ENCODE measurements at places on chromosomes 6 and 20.
A peak's percentile ranks its signal among the peaks of the same experiment; 100 is the strongest.

DNA sequence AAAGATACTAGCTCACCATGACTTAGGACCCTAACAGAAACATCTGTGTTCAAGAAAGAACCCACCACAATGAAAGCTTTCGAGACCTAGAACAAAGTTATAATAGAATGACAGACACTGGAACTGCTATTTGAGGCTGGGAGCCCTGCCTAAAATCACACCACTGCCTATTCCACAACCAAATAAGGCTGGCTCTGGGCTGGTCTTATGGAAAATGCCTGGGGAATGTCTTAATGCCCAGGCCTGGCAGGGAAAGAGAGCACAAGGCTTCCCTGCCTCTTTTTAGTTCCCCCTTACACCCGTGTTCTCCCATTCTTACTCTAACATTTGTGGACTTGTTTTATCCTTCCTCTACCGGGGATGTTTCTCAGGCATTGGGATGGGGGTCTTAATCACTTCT lies 5.6 kb upstream of the METTL24 start:
- DNase-seq, result no peak

- DNase-seq, result no peak
These were observed 159.4 kb upstream of the MLN start for GRCh38 chr6:33963136-33963750.

- no peak for DNase-seq
These were observed 85.0 kb upstream of the LOC128125822 start for GRCh38 chr6:63487103-63487813.

GRCh38 chr6:70657706-70658105 lies 10.0 kb upstream of the SMAP1 start:
- no peak for DNase-seq

DNA sequence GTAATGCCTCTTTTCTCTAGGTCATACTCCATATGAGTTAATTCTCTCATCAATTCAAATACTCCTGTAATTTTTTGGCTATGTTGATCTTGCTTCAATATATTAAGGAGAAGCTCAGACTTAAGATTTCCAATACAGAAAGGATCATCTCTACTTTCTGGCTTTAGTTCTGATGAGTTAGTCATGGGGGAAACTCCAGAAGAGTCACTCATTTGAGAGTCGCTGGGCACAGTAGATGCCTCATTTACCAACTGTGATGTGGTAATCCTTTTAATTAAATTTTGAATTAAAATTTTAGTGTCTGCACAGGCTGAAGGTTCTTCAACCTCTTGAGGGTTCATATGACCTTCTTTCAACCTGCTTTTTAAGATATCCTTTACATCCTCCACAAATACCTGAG lies 38.5 kb downstream of the DST start:
- DNase-seq, result no peak

DNA sequence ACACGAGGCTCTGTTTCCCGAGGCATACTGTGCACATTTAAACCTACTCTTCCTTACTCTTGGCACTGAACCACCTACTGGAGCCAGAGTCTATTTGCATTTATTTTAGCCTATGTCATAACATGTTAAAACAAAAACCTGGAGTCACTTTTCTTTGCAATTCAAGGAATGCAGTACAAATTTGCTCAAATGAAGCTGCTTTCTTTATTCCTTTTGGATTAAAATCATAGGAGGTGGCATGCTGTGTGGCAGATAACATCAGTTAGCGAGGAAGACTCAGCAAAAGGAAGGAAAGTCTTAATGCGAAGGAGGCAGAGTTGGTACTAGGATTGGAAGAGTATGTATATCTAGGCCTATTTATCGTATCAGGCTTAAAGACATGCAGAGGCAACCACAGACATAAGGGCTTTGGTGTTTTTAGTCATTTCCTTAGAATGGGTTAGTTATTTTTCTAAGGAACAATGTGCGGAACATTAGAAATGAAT lies 92.9 kb downstream of the SAMD3 start:
- DNase-seq, result no peak

- no peak for DNase-seq
These were observed 88.0 kb upstream of the TULP1 start for GRCh38 chr6:35600659-35601125.

DNA sequence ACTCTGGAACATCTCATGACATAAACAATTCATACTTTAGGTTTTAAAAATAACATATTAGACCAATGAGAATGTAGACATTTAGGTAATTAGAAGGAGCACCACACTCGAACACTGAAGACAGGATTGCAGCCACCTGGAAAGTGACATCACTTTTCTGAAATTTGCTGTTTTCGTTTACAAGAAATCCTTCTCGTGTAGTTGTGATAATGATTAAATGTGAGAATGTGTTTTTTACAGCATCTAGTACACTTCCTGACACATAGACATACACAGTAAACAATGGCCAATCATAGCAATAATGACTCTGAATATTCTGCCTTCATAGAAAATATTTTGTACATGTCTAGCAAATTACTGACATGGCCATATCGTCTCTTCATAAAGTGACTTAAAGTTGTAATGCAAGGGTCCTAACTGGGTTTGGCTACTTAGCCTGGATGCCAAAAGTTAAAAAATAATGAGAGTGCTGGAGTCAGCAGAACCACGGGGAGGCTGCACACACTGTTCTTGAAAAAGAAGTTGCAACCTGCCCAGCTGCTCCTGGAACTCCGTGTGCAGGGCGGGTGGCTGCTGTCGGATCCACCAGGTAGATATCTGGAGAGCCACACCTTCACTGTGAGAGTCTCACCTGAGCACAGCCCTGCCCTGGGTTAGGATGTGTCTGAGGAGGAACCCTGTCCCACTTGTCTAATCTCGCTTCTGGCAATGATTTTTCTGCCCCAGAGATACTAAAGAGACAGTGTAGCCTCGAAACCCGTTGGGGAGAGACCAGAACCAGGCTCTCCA lies 212.9 kb downstream of the QKI start:
- DNase-seq, result no peak

- no peak for DNase-seq
These were observed 9.5 kb upstream of the BTN3A3 start for GRCh38 chr6:26430787-26431186.

DNA sequence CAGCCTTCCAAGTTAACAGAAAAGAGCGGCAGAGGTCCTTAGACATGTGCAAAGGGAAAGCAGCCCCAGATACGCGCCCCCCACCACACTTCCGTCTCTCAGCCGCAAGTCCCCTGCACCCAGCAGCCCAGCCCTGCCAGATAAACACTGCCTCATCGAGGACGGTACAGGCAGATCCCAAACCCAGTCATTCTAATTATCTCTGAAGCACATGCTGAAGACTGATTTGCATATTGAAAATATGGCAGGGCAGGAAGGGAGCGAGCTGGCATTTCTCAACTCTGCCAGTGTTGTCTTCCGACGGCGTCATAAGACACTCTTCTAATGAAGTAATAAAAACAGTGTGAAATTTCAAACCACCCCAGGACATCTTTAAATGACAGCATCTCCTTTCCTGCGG lies 122.8 kb upstream of the CDH4 start:
- DNase-seq, result no peak

DNA sequence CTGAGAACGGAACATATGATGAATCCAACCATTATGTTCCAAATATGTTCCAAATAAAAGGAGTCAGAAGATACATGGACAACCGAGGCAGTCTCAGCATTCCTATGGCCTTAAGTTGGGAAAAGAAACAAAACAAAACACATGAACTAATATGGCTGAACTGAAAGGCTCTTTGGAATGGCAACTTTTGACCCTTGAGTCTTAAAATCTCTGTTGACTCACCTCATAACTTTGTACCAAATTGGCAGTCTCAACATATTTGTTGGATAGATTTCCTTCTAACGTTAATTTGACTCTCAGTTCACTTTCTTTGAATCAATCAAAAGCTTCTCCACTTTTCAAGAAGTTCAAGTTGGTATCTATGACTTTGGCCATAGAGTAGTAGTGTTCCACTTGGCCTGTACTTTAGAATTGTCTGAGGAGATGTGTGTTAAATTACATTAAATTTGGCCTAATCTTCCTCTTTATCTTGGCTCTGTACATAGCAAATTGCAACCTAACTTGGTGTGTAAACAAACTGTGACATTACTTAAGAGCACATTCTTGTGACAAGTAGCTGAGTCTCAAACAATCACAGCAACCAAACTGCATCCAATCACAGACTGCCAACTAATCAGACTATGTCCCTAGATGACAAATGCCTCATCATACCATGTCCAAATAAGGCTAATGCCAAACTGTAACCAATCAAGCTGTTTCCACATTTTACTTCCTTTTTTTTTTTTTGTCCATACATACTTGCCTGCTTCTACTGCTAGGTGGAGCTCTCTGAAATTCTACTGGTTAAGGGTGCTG lies 208.8 kb downstream of the BMP2 start:
- no peak for DNase-seq

GRCh38 chr20:47524015-47524784 lies 22.5 kb downstream of the NCOA3 start:
- DNase-seq, result no peak

DNA sequence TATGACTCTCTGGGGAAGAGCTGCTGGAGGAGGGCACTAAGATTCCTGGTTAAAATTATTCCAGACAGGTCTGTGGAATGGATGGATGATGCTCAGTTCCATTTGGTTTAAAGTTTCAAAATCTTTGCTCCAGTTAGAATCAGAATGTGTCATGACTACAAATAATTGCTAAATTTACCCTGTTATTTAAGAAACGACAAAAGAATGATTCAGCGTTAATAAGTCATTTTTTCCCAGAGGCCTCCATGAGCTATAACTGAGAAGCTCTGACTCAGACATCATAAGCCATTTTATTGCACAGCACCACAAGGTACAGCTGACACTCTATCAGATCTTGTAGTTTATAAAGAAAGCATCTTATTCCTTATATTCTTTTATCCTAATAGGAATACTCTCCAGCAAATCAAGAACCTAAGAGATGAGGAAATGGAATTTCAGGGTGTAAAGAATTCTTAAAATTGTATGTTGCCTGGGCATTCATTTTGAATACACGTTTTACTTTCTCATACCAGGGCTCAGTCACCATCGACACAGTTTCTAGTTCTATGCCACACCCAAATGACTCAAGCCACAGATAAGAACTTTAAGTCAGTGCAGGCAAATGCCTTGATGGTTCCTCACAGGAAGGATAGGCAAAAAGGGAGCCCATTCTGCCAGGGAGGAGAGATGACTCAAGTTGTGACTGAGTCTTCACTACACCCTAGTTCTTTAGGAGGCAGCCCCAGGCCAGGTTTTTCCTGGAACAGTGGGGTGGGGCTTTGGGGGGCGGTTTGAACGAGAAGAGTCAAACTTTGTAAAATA lies 636.0 kb downstream of the MMUT start:
- no peak for DNase-seq

- DNase-seq, result no peak
These were observed 22.2 kb upstream of the CCN5 start for GRCh38 chr20:44692932-44693480.

GRCh38 chr6:332671-333070 lies 40.4 kb downstream of the DUSP22 start:
- no peak for DNase-seq

- no peak for DNase-seq
These were observed 754.5 kb downstream of the PTPRT start for GRCh38 chr20:42435230-42435629.

- DNase-seq, result no peak
These were observed 241.6 kb downstream of the BTBD3 start for GRCh38 chr20:12159261-12159660.

GRCh38 chr20:41425180-41425884 lies 58.7 kb upstream of the EMILIN3 start:
- no peak for DNase-seq

- DNase-seq, result no peak
These were observed at the start of gene LAMA2 for GRCh38 chr6:128882991-128883611. LAMA2 (plus strand) TSS chr6:128883138; CDS start chr6:128883246, 108 bp downstream.

DNA sequence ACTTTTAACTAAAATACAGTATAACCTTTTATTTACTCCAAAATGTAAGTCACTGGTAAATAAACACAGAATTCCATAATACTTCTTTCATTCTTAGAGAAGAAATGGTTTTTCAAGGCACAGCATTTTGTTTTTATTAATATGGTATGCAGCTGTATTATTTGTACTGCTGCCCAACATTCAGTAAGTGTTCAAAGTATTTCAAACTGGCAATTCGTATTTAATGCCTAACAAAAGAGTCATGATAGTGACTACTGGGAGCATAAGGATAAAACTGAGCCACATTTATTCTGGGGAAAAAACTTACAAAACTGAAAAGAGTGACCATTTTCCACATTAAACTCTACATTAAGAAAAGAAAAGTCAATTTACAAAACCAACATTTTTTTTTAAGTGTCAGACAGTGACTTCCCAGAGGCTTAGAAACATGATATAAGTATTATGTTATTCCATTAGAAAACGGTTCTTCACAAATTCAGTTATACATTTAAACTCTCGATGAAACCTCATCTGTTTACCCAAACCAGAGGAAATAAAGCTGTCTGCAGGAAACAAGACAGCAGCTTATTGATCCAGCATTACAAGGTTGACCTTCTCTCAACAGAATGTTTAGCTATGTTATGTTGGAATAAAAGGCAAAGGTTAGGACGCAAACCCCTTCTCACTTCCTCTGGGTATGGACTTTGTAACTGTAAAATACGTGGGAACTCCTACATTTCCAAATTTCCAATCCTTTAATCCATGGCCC lies 24.3 kb downstream of the EPB41L2 start:
- DNase-seq, result no peak

DNA sequence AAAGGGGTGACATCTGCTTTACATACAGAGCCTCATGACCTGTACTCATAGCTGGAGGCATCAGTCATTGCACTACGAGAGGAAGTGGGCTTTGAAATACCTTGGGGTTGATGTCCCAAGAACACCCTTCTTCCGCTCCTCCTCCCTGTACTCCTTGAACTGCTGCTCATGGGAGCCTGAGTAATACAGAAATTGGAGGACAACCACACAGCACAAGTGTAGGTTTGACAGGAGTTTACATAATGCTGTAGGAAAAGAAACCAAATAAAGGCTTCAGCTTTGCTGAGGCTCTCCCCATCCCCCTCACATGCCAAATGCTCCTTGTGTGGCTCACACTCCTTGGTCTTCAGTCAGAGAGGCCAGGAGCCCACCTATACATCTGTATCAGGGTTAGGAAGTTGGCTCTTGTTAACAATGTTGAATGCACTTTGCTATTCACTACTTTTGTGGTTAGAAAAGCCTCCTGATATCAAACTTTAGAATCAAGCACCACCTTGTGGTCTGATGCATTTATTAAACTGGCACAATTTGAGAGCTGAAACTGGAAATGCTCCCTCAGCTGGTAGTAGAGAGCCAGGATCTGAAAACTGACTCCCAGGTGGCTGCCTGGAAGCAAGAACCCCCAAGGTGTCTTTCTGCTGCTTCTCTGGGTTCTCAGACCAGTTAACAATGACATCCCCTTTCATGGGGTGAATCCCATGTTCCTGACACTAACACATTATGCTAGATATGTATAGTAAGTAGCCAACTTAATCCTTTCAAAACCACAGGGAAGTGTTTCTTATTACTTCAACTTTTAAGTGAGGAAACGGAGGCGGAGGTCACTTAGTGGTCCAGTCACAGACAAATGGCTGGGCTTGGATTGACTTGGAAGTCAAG lies 56.2 kb upstream of the EDN1 start:
- DNase-seq, result peak; percentile 4

GRCh38 chr20:25071734-25072133 lies 10.2 kb downstream of the VSX1 start:
- no peak for DNase-seq

All from activated effector memory CD4-positive, alpha-beta T cell treated with Interleukin-2 at 50 U/mL for 16 hours (primary cell).